Stomach (tissue), 19 donors: ENCODE measurements at places on chromosomes 3 and 15. TPM values are rescaled to one million over a fixed set of nuclear protein-coding genes. Genes with fewer than 3 reads are reported as not detected.
A peak's percentile ranks its signal among the peaks of the same experiment; 100 is the strongest.

FBN1 gene
- total RNA-seq: 32.1 TPM

PFKFB4 gene
- 1.0 TPM for total RNA-seq

VPS13C gene
- 127 TPM for total RNA-seq

- H3K4me1 ChIP-seq: no peaks in the 10 kb centered on the region
- H3K4me3 ChIP-seq: no peak overlapping the region
- no peak for DNase-seq
- H3K27me3 ChIP-seq: no peaks in the 10 kb centered on the region
- H3K36me3 ChIP-seq: no peaks in the 10 kb centered on the region
Observed at GRCh38 chr3:133706033-133706432, 40.2 kb upstream of the TF start.

DNA sequence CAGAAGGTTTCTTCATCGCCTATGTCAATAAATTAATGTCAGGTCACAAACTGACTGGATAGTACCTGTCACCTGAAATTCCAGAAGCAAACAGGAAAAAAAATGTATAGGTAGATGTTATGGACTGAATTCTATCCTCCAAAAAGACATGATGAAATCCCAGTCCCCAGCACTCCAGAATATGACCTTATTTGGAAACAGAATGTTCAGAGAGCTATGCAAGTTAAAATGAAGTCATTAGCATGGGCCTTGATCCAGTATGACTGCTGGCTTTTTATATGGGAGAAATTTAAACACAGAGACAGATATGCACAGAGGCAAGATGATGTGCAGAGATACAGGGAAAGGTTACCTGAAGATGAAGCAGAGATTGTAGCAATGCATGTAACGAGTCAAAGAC, 953.4 kb downstream of the ZPLD1 start:
- H3K27ac ChIP-seq: no peak overlapping the region
- no peaks in the 10 kb centered on the region for H3K4me1 ChIP-seq
- no peak overlapping the region for H3K4me3 ChIP-seq
- no peaks in the 10 kb centered on the region for H3K36me3 ChIP-seq

CD86 gene
- not detected for total RNA-seq

GRCh38 chr3:182710557-182711157, 82.6 kb upstream of the ATP11B start:
- H3K27me3 ChIP-seq: no peaks in the 10 kb centered on the region
- peak; percentile 51 for DNase-seq
- no peak overlapping the region for H3K4me3 ChIP-seq
- no peak overlapping the region for H3K27ac ChIP-seq
- H3K36me3 ChIP-seq: no peaks in the 10 kb centered on the region
- peaks cover 14% of the 10 kb centered on the region for H3K4me1 ChIP-seq

RAB5A gene
- 47.1 TPM for total RNA-seq

GRCh38 chr15:56320316-56320715, 44.9 kb upstream of the TEX9 start:
- H3K27ac ChIP-seq: no peak overlapping the region
- H3K36me3 ChIP-seq: no peaks in the 10 kb centered on the region
- H3K4me1 ChIP-seq: no peaks in the 10 kb centered on the region
- H3K4me3 ChIP-seq: no peak overlapping the region
- DNase-seq: no peak
- no peaks in the 10 kb centered on the region for H3K27me3 ChIP-seq

DNA sequence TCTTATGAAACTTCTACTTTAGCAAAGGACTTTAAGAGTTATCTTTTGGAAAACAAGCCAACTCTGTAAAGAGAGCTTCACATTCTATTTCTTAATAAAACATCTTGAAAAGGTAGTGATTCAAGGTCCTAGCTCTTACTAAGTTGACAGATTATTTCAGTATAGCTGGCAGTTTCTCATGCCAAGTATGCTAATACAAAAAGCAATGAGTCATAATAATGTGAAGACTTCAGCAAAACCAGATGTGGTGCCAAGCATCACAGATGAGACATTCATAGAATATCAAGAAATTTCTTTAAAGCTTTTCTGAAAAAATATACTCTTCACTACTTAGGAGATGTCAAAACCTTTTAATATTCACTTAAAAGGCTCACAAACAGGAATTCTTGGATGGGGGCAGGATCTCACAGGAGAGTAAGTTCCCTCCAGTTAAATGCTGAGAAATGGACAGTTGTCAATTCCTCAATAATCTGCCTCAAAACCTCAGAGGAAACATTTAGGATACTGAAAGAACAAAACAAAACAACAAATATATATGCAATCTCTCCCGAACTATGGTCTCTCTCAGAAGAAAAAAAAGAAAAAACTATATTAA, 45.6 kb downstream of the DCBLD2 start:
- peaks cover 27% of the 10 kb centered on the region for H3K36me3 ChIP-seq
- H3K27me3 ChIP-seq: no peaks in the 10 kb centered on the region
- DNase-seq: no peak
- H3K4me1 ChIP-seq: peaks cover 6% of the 10 kb centered on the region

PRR20G gene
- not detected for total RNA-seq

DNA sequence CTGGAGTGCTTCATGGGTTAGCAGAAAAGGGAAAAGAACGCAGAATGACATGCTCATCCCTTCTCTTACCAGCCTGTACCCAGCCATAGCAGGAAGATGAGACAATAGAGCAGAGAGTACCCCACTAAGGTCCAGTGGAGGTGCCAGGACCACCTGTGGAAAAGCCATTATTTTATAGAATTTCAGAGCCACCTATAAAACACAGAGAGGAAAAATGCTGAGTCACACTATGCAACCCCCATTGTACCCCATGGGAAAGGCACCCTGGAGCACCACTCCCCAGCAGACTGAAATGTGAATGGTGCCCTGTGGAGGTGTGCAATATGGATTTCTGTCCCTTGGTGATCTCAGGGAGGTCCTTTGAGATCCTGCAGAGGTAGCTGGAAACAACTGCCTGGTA, 97.2 kb downstream of the HES1 start:
- no peak overlapping the region for H3K4me3 ChIP-seq
- H3K27me3 ChIP-seq: no peaks in the 10 kb centered on the region
- no peak overlapping the region for H3K27ac ChIP-seq
- H3K36me3 ChIP-seq: no peaks in the 10 kb centered on the region
- H3K4me1 ChIP-seq: no peaks in the 10 kb centered on the region
- no peak for DNase-seq

CCR8 gene
- not detected for total RNA-seq

LOXL1 gene
- total RNA-seq: 40.7 TPM

DNA sequence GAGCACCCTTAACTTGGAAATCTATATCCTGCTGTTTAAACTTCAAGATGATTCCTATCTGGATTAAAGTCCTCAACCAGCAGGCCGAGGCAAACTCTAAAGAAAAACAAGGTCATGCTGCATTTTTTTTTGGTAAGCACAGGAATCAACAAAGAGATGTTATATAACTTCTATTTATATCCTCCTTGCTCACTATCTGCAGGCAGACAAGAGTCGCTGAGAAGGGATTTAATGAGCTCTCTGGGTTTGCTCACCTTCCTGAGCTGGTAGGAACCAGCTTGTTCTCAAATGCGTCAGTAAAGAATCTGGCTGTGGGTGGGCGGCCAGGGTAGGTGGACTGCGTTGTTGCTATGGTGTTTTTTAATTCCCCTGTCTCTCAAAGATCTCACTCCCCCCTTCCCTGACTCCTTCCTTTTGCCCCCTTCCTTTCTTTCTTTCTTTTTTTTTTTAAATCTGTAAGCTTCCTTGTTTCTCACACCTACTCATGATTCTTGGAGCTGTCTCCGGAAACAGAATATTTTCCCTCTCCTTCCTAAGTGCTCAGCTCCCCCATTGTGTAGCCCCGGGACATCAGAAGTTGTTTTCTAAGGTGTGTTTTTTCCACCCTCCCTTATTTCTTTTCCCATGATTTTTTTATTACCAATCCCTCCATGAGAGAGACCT, 228.8 kb upstream of the BHLHE40 start:
- peaks cover 37% of the 10 kb centered on the region for H3K4me1 ChIP-seq
- H3K36me3 ChIP-seq: peaks cover 4% of the 10 kb centered on the region
- no peaks in the 10 kb centered on the region for H3K27me3 ChIP-seq
- peak overlapping the region; percentile 72 for H3K27ac ChIP-seq
- no peak for DNase-seq
- no peak overlapping the region for H3K4me3 ChIP-seq

DUOXA1 gene
- 18.3 TPM for total RNA-seq

STARD5 gene
- 0.89 TPM for total RNA-seq

ASB14 gene
- total RNA-seq: 0.29 TPM

CASR gene
- total RNA-seq: 3.0 TPM

DNA sequence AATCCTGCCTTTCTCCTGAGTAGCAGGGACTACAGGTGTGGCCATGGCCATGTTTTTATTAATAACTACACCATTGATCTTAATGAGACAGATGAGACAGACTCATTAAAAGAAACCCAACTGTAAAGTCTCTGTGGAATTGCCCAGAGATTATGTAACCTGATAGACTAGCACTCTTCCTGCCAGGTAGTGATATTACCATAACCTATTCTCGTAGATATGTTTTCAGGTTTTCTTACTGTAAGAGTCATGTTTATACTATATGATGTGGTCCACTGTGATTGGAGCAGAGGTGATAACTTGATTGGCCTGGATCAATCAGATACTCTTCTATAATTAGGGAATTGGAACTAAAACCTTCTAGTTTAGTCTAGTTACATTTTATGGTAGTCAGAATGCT, 93.7 kb downstream of the NFKBIZ start:
- DNase-seq: no peak
- no peaks in the 10 kb centered on the region for H3K36me3 ChIP-seq
- H3K4me3 ChIP-seq: no peak overlapping the region
- no peaks in the 10 kb centered on the region for H3K27me3 ChIP-seq
- no peak overlapping the region for H3K27ac ChIP-seq

GPR87 gene
- not detected for total RNA-seq

GRCh38 chr3:49721896-49722781, 1.6 kb downstream of the GMPPB start:
- H3K4me3 ChIP-seq: peak overlapping the region; percentile 86
- peaks cover 40% of the 10 kb centered on the region for H3K4me1 ChIP-seq
- peaks cover 39% of the 10 kb centered on the region for H3K36me3 ChIP-seq
- peak overlapping the region; percentile 99 for H3K27ac ChIP-seq
- no peak for DNase-seq

DNA sequence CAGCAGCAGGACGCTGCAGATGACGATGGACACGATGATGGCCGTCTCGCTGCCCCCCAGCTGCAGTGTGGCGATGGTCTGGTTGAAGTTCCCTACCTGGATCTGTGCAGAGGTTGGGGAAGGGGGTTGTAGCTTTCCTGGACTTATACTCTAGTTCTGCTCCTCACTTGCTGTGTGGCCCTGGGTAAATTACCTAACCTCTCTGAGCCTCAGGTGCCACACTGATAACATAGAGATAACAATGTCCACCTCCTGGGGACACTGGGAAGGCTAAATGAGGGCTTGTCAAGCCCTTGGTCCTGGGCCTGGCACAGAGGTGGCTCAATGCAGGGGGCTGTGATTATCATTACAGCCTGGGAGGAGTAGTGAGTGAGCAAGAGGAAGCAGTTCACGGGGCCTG, 26.9 kb downstream of the H1-8 start:
- H3K4me1 ChIP-seq: no peaks in the 10 kb centered on the region
- no peaks in the 10 kb centered on the region for H3K27me3 ChIP-seq
- no peak for DNase-seq
- no peak overlapping the region for H3K4me3 ChIP-seq

- no peak overlapping the region for H3K4me3 ChIP-seq
- H3K36me3 ChIP-seq: no peaks in the 10 kb centered on the region
- H3K27me3 ChIP-seq: no peaks in the 10 kb centered on the region
- H3K27ac ChIP-seq: no peak overlapping the region
- DNase-seq: no peak
- no peaks in the 10 kb centered on the region for H3K4me1 ChIP-seq
Observed at GRCh38 chr3:34727700-34728099, 911.6 kb upstream of the ARPP21 start.

DAZL gene
- not detected for total RNA-seq

DNA sequence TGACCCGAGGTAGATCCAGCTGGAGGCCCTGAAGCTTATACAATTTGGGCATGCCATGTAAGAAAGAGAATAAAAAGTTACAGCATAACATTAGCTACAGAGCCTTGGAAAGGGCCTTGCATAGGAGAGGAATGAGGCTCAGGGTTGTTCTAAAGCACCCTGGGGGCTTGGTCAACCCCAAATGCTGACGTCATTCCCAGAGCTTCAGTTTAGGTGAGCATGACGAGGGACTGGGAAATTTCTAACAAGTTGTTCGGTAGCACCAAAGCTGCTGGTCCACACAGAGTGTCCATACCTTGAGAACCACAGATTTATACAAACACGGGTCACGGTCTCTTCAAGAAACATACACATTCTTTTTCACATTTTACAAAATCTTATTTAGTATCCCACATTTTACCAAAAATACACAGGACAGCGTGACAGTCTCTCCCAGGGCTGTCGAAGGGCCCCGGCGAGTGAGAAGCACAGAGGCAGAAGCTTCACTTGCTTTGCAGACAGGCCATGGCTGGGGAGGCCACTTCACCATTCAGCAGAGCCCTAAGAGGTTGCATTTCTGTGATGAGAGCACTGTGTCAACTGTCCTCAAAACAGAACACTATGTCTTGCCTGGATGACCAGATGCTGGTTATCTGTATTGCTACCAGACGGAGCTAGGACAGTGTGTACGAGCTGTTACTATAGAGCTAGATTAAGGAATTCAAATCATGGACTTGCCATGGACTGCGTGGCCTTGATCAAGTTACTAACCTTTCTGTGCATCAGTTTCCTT, 68.2 kb upstream of the ARRDC4 start:
- no peaks in the 10 kb centered on the region for H3K36me3 ChIP-seq
- H3K4me3 ChIP-seq: no peak overlapping the region
- no peaks in the 10 kb centered on the region for H3K4me1 ChIP-seq
- no peak for DNase-seq
- no peak overlapping the region for H3K27ac ChIP-seq

DNA sequence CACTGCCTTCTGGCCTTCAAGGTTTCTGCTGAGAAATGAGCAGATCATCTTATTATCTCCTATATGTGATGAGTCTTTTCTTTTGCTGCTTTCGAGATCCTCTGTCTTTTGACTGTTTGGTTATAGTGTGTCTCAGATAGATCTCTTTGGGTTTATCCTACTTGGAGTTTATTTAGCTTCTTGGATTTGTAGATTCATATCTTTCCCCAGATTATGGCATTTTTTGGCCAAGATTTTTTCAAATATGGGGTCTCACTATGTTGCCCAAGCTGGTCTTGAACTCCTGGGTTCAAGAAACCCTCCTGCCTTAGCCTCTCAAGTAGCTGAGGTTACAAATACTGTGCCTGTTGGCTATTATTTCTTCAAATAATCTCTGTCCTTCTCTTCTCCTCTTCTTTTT, 150.3 kb downstream of the PDE8A start:
- no peaks in the 10 kb centered on the region for H3K27me3 ChIP-seq
- H3K27ac ChIP-seq: no peak overlapping the region
- H3K4me3 ChIP-seq: no peak overlapping the region

DNA sequence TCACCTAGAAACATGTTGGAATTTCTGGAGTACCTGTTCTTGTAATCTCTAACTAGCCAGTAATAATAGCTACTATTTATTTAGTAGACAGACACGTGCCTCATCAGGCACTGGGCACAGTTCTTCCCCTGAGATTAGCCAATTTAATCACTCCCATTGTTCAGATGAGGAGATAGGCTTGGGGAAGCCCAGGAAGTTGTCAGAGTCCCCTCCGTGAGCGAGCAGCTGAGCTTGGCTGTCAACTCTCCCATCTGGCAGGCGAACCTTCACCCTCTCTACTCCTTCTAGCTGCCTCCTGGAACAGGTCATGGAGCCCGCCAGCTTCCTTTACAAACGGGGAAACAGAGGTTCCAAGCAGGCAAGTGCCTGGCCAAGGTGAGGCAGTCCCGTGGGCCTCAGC, 31.1 kb upstream of the FGD5 start:
- DNase-seq: no peak
- no peak overlapping the region for H3K4me3 ChIP-seq
- H3K27ac ChIP-seq: no peak overlapping the region

GRCh38 chr15:43748376-43748775, 2.1 kb downstream of the PDIA3 start:
- peak overlapping the region; percentile 55 for H3K4me3 ChIP-seq
- H3K36me3 ChIP-seq: no peaks in the 10 kb centered on the region
- peak; percentile 19 for DNase-seq
- peaks cover 66% of the 10 kb centered on the region for H3K4me1 ChIP-seq
- no peaks in the 10 kb centered on the region for H3K27me3 ChIP-seq
